ENCODE measurements at places on chromosomes 6 and 20. TPM values are rescaled to one million over a fixed set of nuclear protein-coding genes. Genes with fewer than 3 reads are reported as not detected.

- DNase-seq = no peak
These were observed 35.3 kb downstream of the EZR start for GRCh38 chr6:158783851-158784250.

DNA sequence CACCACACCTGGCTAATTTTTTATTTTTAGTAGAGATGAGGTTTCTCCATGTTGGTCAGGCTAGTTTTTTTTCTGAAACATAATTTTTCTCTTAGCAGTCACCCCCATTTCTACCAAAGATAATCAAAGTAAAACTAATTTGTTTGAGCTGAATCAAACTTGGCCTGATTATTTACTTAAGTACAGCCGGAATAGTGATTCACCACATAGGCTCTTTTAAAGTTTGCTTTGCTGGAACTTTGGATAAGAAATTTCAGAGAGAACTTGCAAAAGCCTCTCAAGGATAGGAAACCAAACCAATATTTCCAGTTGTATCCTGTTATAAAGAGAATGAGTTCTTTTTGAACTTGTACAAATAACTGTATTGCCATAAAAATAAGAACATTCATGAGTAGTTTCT is 105.0 kb upstream of the SYNCRIP start:
- no peak for DNase-seq

- DNase-seq = peak; percentile 92
These were observed 677 bp downstream of the NEURL2 start for GRCh38 chr20:45890077-45890984.

Gene MOG
- not detected for total RNA-seq

Gene COX4I2
- not detected for total RNA-seq

Gene TGM3
- total RNA-seq = not detected

Gene RBM24
- total RNA-seq = 0.65 TPM

Gene ARMH2
- not detected for total RNA-seq

Gene BLTP3A
- 13.3 TPM for total RNA-seq
